Left lung (tissue), 14 donors: ENCODE measurements at places on chromosomes 1 and 21. TPM values are rescaled to one million over a fixed set of nuclear protein-coding genes. Genes with fewer than 3 reads are reported as not detected.

The LDLRAD1 gene
- not detected for total RNA-seq

The GNG12 gene
- 71.9 TPM for total RNA-seq

The MYOC gene
- not detected for total RNA-seq

The INTS3 gene
- total RNA-seq = 57.5 TPM

The DRAXIN gene
- 0.61 TPM for total RNA-seq

The MFAP2 gene
- total RNA-seq = 8.0 TPM

The OLFML2B gene
- 46.8 TPM for total RNA-seq

The USH2A gene
- not detected for total RNA-seq

The EPHB2 gene
- total RNA-seq = 11.3 TPM

The KCNJ15 gene
- total RNA-seq = 87.3 TPM

The DNAI4 gene
- 6.5 TPM for total RNA-seq

The S100A8 gene
- 97.7 TPM for total RNA-seq
